Choroid plexus epithelial cell (primary cell): ENCODE measurements at places on chromosomes 2 and 18.

DNA sequence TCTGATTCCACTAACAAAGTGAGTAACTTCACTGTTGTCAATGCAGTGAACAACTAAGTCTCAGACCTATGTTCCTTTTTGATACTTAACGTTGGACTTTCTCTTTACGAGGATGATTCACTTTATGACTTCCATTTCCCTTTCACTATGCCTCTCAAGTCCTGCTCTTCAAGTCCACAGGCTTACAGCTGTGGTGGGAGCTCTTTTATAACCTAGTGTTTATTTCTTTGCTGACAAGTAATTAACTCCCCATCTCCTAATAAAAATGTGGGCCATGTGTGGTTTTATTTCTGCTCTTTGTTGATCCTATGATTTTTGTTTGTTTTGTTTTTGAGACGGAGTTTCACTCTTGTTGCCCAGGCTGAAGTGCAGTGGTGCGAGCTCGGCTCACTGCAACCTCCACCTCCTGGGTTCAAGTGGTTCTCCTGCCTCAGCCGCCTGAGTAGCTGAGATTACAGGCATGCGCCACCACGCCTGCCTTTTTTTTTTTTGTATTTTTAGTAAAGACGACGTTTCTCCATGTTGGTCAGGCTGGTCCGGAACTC is 142.1 kb downstream of the USP34 start:
- DNase-seq: no peak

DNA sequence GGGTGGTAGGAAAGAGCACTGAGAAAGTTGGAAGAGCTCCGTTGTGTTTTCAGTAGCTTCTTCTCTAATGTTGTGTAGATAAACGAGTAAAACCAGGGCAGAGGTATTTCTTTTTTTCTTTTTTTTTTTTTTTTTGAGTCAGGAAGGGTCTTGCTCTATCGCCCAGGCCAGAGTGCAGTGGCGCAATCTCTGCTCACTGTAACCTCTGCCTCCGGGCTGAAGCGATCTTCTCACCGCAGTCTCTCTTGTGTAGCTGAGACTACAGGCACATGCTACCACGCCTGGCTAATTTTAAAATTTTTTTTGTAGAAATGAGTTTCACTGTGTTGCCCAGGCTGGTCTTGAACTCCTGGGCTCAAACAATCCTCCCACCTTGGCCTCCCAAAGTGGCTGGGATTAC is 6.6 kb downstream of the GRHL1 start:
- DNase-seq: no peak

DNA sequence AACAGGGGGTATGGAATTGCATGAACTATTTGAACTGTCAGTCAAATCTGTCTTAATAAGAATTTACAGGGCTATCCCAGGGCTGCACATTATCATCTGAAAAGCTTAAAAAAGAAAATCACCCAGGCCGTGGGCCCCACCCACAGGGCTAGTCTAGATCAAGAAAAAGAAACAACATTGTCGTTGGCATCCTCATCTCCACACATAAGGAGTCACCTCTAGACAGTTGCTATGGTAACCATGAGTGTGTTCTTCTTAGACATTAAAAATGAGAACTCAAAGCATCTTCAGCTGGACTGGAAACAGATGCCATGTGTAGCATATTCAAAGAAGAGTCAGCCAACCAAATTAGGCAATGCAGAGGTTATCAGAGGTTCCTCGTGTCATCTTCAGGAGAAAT is 72.3 kb upstream of the CPO start:
- no peak for DNase-seq

GRCh38 chr2:167943897-167944296 is 303.5 kb downstream of the STK39 start:
- DNase-seq: peak; percentile 79

- DNase-seq: no peak
These were observed 104.1 kb downstream of the PAX3 start for GRCh38 chr2:222194669-222195068.

DNA sequence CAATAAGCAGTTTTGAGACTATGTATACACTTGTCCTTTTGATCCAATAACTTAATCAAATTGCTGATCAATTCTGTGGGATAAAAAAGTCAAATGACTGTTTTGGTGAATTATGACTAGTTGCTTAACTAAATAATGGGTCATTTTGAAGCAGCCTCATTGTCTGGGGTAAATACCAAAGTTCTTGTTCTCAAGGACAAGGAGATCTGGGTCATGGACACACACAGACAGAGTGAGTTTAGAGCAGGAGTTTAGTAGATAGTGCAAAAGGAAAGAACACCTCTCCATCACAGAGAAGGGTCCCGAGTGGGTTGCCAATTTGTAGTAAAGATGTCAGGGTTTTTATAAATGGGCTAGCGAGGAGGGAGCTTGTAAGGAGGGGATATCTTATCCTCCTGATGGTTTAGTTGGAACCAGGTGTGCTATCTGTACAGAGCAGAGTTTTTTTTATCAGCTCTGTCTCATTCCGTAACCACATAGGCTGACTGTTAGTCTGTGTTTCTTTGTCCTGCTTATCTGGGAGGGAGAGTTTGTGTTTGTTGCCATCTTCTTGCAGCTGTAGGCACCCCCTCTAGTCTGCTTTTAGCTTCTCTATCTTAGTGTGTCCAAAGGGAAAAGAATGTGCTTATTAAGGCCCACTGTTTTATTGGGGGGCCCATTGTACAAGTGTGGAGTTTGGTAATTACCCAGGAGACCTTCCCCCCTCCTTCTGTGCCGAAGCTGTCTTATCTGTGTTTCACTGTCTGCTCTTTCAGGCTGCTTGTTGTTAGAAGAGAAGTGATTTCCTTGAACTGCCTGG is 48.7 kb upstream of the C1GALT1C1L start:
- DNase-seq: peak; percentile 39

DNA sequence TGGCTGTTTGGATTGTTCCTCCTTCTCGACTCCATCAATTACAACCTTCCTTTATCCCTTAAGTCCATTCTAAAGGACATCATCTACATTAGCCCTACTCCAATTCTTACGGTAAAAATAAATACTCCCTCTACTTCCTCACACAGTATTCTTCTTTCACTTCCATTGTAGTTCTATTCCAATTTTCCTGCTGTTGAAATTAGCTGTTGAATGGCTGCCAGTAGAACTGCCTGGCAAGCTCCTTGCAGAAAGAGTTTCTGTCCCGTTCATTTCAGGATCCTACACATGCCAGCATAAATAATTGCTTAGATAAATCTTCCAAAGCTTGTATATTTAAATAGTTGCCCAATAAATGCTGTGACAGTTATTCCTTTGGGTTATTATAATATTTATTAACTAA is 459.3 kb upstream of the TRIB2 start:
- no peak for DNase-seq

DNA sequence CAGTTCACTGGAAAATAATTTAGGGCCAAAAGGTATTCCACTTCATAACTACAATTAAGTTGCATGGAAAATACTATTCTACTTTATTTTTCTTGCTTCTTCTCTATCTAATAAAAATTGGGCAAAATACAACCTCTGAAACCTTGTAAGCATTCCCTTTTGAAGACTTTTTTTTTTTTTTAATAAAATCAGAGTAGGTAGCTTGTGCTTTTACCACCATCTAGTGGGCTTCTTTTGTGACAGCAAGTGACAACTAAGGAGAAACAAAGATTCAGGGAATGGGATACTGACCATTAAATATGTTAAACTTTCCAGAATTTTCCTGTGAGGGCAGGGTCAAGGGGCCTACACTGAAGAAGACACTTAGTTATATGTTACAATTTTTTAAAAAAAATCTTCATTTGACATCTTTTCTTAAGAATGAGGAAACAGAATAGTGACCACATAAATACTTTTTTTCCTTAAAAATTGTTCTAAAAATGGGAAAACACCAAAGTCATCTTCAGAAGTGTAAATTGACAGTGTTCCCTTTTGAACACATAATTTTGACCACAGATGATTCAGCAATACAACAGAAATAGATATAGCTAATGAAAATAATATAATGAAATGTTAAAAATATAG is 1183.2 kb upstream of the ACVR2A start:
- peak; percentile 75 for DNase-seq

DNA sequence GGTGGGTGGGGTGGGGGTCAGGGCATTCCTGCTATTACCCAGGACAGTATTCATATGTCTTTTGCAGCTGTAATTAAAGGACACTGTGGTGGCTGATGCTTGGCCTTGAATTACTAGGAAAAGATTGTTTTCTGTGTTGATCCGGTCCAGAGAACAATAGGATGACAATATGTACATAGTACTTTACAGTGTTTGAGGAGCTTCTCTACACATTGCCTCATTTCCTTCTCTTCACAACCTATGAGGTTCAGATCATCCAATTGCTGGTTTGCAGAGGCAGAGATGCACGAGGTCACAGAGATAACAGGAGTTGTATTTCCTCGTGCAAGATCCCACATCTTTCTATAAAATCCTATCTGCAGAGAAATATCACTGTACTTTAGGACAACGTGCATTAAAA is 119.5 kb downstream of the LIPG start:
- no peak for DNase-seq

- DNase-seq: no peak
These were observed 122.9 kb upstream of the GATA6 start for GRCh38 chr18:22046473-22046872.

DNA sequence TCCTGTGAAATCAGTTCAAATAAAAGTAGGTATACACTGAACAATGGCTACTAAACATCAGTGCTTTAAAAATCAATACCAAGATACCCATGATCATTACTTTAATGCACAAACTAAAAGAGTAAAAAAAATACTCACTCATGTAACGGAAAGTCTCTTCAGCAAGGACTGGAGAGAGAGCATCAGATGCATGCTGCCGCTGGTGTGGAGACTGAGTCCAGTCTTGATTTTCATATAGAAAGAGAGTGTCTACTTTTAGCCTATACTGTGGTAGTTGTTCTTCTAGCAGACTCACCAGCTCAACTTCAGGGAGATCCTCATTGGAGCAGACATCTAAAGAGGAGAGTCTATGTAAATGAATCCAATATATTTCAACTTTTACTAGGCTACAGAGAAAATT is 44.0 kb downstream of the TRAK2 start:
- peak; percentile 43 for DNase-seq

GRCh38 chr2:69196327-69197117 is 183.5 kb downstream of the ANTXR1 start:
- DNase-seq: peak; percentile 96

DNA sequence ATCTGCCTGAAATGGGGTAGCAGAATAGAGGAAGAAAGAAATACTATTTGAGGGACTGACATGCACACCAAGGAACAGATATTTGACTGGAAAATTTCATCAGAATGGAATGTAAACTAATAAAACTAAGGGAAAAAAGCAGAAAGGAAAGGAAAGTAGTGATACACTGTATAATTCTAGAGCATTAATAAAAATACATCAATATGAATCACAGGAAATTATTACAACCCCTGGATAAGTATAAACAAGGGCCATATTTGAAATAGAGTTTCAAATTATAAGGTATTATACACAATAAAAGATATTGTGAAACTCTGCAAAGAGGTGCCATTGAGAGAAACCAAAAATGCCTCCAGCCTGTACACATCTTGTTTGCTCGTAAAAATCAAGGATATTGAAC is 149.6 kb downstream of the ICOS start:
- DNase-seq: no peak

DNA sequence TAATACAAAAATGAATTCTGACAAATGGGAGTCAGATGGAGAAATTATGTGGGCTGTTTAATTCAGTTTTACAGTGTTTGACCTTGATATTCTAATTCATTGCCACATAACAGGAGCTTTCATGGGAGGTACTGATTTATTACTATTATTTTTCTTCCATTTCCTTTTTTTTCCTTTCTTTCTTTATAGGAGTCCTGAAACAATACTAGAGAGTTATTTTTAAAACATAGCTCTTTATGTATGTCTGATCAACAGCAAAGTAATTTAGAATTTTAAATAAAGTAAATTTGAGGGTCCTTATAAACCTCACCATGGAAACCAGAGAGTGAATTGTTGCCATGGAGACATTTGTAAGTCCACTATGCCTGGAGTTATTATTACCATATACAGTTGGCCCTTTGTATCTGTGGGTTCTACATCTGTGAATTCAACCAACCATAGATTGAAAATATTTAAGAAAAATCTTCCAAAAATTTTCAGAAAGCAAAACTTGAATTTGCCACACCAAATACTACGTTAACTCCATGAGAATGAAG is 40.9 kb upstream of the PPP4R1 start:
- no peak for DNase-seq

DNA sequence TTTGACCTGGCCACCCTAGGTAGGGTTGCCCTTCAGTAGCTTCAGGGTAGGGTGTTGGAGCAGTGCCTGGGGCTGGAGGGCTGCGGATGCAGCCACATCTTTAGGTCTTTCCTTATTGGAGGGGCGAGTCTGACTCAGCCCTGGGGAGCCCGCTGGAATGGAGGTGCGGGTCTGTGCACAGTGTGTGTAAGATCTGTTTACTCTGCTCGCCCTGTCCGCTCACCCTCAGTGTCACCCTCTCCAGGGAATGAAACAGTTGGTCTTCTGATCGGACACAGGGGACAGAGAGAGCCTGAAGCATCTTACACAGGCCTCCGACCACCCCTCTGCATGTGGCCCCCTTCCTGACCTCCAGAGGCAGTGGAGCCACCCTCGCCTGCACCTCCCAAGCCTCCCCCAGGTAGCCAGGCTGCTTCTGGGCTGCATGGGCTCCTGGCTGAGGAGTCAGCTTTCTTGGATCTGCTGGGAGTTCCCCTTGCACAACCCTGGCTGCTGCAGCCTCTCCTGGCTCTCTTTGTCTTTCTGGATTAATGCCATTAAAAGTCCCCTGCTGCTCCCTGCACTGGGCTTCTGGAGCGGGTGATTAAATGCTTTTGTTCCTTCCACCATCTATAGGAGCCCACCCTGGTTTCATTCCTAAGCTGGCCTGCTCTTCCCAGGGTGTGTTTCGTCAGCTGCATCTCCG is 82.6 kb downstream of the ASB1 start:
- peak; percentile 78 for DNase-seq

- no peak for DNase-seq
These were observed 418.6 kb downstream of the TSN start for GRCh38 chr2:122174061-122174460.
